ENCODE measurements at places on chromosomes 1 and 21. TPM values are rescaled to one million over a fixed set of nuclear protein-coding genes. Genes with fewer than 3 reads are reported as not detected.
A peak's percentile ranks its signal among the peaks of the same experiment; 100 is the strongest.

DNA sequence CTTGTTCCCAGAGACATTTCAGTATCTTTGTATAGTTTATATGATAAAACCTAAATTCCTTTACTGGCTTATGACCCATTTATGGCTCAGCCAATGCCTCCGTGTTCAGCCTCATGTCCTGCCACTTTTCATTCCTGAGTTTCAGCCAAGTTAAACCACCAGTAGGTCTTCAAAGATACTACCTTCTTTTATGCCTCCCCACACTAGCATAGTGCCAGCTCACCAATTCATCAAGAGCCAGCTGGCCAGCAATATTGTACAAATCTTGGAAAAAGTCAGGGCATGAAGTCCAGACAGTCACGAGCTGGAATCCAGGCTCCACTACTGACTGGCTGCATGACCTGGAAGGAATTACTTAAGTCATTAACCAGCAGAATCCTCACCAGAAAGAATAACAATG is 446.0 kb downstream of the GPATCH2 start:
- no peak for DNase-seq
- no peak overlapping the region for H3K27ac ChIP-seq
- H3K4me3 ChIP-seq = no peak overlapping the region
- H3K36me3 ChIP-seq = no peaks in the 10 kb centered on the region
- H3K4me1 ChIP-seq = no peaks in the 10 kb centered on the region

GRCh38 chr1:215777370-215777925 is 210.3 kb downstream of the KCTD3 start:
- H3K36me3 ChIP-seq = no peaks in the 10 kb centered on the region
- H3K27me3 ChIP-seq = no peaks in the 10 kb centered on the region
- H3K27ac ChIP-seq = no peak overlapping the region
- no peak for DNase-seq
- no peaks in the 10 kb centered on the region for H3K4me1 ChIP-seq

DNA sequence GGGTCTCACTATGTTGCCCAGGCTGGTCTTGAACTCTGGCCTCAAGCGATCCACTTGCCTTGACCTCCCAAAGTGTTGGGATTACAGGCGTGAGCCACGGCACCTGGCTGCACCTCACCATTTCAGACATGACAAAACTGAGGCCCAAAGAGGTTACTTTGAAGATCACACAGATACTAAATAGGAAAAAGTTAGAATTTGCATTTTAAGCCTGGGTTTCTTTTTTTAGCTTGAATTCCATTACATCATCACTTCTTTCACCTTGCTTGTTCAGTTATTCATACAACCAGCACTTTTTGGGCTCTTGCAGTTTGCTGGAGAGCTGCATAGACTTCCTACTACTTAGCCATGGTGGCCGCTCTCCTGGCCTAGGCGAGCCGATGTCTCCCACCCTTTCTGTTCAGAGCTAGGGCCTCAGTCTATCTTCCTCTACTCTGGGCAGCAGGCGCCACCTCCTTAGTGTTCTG is 16.3 kb upstream of the CD2 start:
- no peaks in the 10 kb centered on the region for H3K4me1 ChIP-seq
- no peak for DNase-seq
- H3K27me3 ChIP-seq = no peaks in the 10 kb centered on the region

DNA sequence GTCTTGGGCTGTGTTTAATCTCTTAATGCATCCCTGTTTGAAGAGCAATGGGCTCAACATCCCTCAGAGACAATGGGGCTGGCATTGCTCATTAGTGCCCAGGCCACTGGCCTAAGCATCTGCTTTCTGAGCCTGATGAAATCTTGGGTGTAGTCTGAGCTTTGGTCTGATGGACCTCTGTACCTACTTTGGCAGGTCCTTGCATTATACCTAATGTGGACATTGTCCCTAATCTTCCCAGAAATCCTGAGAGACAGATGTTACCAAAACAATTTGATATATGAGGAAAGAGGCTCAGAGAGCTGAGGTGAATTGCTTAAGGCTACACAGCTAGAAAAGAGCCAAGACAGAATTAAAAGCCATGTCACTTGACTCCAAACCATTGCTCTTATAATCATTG is 95.0 kb downstream of the PTPRU start:
- no peaks in the 10 kb centered on the region for H3K27me3 ChIP-seq
- DNase-seq = no peak
- H3K27ac ChIP-seq = no peak overlapping the region
- no peak overlapping the region for H3K4me3 ChIP-seq
- H3K36me3 ChIP-seq = no peaks in the 10 kb centered on the region
- no peaks in the 10 kb centered on the region for H3K4me1 ChIP-seq

- no peaks in the 10 kb centered on the region for H3K36me3 ChIP-seq
- no peak overlapping the region for H3K27ac ChIP-seq
- no peak overlapping the region for H3K4me3 ChIP-seq
- no peaks in the 10 kb centered on the region for H3K4me1 ChIP-seq
- H3K27me3 ChIP-seq = no peaks in the 10 kb centered on the region
- DNase-seq = no peak
Measured at GRCh38 chr1:204846546-204846945, 24.1 kb upstream of the NFASC start.

GRCh38 chr1:26820784-26821269 is 5.7 kb upstream of the ZDHHC18 start:
- peaks cover 3% of the 10 kb centered on the region for H3K4me1 ChIP-seq
- H3K27ac ChIP-seq = no peak overlapping the region
- H3K36me3 ChIP-seq = no peaks in the 10 kb centered on the region
- DNase-seq = no peak

DNA sequence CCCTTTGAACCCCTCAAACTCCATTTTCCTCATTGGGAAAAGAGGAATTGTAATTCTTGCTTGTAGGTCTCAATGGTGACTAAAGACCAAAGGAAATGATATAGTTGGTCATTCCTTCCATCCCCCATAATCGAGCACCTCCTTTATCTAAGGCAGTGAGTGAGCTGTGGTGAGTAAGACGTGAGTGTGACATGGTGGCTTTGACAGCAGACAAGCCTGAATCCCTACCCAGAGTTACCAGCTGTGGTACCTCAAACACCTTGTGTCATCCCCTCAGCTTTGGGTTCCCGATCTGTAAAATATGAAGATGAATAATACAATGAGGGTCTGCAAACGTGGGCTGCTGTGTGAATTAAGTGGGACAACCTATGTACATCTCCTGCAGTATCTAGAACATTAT is 8.4 kb downstream of the TRAF5 start:
- H3K4me1 ChIP-seq = peaks cover 40% of the 10 kb centered on the region
- no peak overlapping the region for H3K4me3 ChIP-seq
- no peak for DNase-seq
- no peaks in the 10 kb centered on the region for H3K36me3 ChIP-seq
- no peaks in the 10 kb centered on the region for H3K27me3 ChIP-seq
- H3K27ac ChIP-seq = no peak overlapping the region

- peaks cover 28% of the 10 kb centered on the region for H3K4me1 ChIP-seq
- H3K27ac ChIP-seq = peak within 1 kb of the TSS; percentile 66
- H3K36me3 ChIP-seq = no peaks in the 10 kb centered on the region
- no peaks in the 10 kb centered on the region for H3K27me3 ChIP-seq
- DNase-seq = peak; percentile 83
Measured at GRCh38 chr1:119711804-119712341, at the start of gene PHGDH. TSS of gene PHGDH (plus strand) at chr1:119711934. CDS start at chr1:119712023, 89 bp downstream.

GRCh38 chr1:246726881-246727280 is 2.7 kb downstream of the SCCPDH start:
- H3K36me3 ChIP-seq = no peaks in the 10 kb centered on the region
- no peaks in the 10 kb centered on the region for H3K4me1 ChIP-seq
- no peak for DNase-seq

GRCh38 chr1:27879374-27880082 is 7.2 kb downstream of the THEMIS2 start:
- H3K4me3 ChIP-seq = no peak overlapping the region
- no peak overlapping the region for H3K27ac ChIP-seq
- DNase-seq = no peak
- H3K36me3 ChIP-seq = no peaks in the 10 kb centered on the region
- H3K27me3 ChIP-seq = no peaks in the 10 kb centered on the region

DNA sequence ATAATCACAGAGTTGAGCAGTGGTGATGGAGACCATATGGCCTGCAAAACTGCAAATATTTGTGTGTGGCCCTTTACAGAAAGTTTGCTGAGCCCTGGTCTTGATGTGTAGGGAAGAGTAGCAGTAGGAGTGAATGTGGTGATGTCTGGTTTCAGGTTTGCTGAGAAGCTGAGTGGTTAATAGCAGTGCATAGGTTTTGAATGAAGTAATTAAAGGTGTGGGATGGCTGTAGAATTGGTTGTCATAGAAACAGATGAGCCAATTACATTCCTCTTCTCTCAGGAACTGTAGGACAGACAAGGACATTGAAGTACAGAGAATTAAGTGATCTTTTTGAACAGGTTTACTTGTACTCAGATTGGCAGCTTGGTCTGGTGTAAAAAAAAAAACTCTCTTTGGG is 37.4 kb downstream of the PRDM2 start:
- H3K4me1 ChIP-seq = no peaks in the 10 kb centered on the region
- H3K4me3 ChIP-seq = no peak overlapping the region
- no peaks in the 10 kb centered on the region for H3K27me3 ChIP-seq
- no peaks in the 10 kb centered on the region for H3K36me3 ChIP-seq

DNA sequence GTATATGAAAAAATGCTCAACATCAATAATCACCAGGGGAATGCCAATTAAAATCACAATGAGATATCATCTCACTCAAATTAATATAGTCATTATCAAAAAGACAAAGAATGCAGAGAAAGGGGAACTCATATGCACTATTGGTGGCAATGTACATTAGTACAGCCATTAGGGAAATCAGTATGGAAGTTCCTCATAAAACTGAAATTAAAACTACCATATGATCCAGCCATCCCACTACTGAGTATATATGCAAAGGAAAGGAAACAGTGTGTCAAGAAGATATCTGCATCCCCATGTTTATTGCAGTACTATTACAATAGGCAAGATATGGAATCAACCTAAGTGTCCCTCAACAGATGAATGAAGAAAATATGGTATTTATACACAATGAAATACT is 32.1 kb upstream of the TEKT2 start:
- no peaks in the 10 kb centered on the region for H3K36me3 ChIP-seq
- H3K4me3 ChIP-seq = no peak overlapping the region
- DNase-seq = no peak
- H3K27me3 ChIP-seq = no peaks in the 10 kb centered on the region
- H3K4me1 ChIP-seq = no peaks in the 10 kb centered on the region
- no peak overlapping the region for H3K27ac ChIP-seq

GRCh38 chr1:14848625-14849024 is 250.1 kb downstream of the KAZN start:
- H3K27ac ChIP-seq = no peak overlapping the region
- H3K27me3 ChIP-seq = no peaks in the 10 kb centered on the region
- H3K4me3 ChIP-seq = no peak overlapping the region

GRCh38 chr1:197770243-197770642 is 5.0 kb downstream of the DENND1B start:
- no peaks in the 10 kb centered on the region for H3K36me3 ChIP-seq
- no peak for DNase-seq
- H3K4me3 ChIP-seq = no peak overlapping the region
- no peaks in the 10 kb centered on the region for H3K27me3 ChIP-seq
- H3K27ac ChIP-seq = no peak overlapping the region

CFHR1 gene
- polyA plus RNA-seq = not detected

TRNP1 gene
- polyA plus RNA-seq = 42.1 TPM

UTS2 gene
- polyA plus RNA-seq = not detected

SPRR3 gene
- polyA plus RNA-seq = 2.8 TPM

FMN2 gene
- 8.2 TPM for polyA plus RNA-seq

LAPTM5 gene
- polyA plus RNA-seq = 12.5 TPM

SLC30A2 gene
- 42.4 TPM for polyA plus RNA-seq

MRPL55 gene
- polyA plus RNA-seq = 103 TPM

HHIPL2 gene
- polyA plus RNA-seq = 1.3 TPM

AGO4 gene
- polyA plus RNA-seq = 6.0 TPM
